ENCODE measurements at places on chromosomes 13 and 19.

DNA sequence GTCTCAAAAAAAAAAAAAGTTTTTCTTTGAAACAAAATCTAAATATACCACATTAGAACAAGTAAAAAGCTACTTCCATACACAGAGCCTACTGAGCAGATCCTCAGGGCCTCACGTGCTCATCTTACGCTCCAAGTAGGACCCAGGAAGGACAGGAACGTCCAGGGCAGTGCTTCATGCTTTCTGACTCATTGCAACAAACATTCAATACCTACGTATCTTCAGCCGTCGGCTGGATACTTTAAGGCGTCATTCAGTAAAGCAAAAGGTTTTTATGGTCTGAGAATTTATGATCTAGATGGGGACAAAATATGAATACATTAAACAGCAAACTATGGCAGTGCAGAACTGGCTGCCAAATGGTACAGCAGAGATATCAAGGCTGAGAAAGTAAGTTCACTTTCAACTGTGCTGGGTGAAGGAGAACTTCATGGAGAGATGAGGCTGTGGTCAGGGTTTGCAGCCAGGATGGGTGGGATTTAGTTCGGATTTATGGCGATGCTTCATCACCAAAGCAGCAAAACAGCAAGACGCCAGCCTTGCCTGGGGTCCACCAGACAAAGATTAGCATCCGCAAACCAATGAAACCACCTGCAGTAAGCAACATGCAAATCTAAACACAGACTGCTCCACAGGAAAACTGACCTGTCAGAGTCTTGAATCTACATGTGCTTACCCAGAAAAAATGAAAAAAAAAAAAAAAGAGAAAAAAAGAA lies 20.5 kb downstream of the CARS2 start:
- no peak for DNase-seq

GRCh38 chr13:95485045-95485517 lies 67.4 kb upstream of the CLDN10 start:
- peak; percentile 16 for DNase-seq

DNA sequence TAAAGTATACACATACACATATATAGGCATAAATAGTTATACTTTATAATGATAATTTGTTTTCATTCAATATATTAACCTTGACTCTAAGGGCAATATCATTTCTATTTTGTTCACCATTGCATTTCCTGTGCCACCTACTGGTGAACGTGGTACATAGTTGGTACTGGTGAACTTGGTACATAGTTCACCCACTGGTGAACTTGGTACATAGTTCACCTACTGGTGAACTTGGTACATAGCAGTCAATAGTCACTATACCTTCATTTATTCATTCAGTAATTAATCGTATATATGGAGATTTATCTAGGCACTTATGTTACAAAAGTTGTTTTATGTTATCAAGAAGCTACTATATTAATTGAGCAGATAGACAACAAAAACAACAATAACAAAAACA lies 172.6 kb upstream of the ATXN8OS start:
- DNase-seq: peak; percentile 0

DNA sequence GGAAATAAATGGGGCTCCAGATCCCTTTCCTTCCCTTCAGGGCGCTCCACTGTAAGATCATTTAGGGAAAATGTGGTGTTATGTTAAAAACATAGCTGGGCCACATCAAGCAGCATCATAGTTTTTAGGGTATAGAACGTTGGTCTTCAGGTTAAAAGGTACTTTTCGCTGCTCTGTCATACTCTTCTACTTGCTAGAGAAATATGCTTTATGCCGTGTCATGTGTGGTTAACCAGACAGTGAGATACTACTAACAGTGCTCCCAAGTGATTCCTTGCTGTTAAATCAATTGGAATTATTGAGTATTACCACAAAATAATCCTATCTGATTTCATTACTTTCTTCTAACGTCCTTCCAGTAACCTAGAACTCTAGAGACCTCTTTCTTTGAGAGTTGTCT lies 1.1 kb upstream of the NDFIP2 start:
- DNase-seq: no peak

DNA sequence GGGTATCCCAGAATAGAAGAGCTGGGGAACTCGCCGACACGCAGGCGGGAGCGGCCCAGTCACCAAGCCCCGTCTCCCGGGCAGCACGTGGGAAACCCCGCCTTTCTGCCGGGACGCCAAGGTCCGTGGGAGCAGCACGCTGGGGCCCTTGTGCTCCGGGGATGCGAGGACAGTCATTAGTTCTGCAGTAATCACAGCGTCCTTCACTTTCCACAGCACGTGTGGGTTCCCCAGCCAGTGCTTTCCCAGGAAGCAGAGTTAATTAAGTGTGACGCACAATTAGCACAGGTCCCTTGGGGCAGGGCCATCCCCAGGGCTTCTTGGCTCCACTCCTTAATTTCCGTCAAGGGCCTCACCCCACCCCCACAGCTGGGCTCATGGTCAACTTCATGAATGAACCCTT lies 64.3 kb upstream of the C13orf46 start:
- DNase-seq: no peak

DNA sequence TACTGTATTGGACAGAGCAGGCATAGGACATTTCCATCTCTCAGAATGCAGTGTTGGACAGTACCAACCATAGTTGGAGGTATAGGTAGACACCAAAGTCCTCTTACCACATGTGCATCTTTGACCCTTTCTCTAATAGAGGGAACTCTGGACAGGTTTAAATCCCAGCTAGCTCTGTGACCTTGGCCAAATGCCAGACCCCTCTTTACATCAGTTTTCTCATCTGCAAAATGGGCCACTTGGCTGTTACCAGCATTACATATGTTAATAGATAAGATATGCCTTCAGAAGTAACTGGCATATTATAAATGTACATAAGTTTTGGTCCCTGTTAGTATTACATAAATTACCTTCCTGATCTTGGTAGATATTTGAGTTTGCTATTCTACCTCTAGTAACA lies 54.3 kb downstream of the CDK8 start:
- no peak for DNase-seq

- DNase-seq: no peak
Measured at GRCh38 chr13:74280795-74281490, 146.7 kb upstream of the KLF12 start.

DNA sequence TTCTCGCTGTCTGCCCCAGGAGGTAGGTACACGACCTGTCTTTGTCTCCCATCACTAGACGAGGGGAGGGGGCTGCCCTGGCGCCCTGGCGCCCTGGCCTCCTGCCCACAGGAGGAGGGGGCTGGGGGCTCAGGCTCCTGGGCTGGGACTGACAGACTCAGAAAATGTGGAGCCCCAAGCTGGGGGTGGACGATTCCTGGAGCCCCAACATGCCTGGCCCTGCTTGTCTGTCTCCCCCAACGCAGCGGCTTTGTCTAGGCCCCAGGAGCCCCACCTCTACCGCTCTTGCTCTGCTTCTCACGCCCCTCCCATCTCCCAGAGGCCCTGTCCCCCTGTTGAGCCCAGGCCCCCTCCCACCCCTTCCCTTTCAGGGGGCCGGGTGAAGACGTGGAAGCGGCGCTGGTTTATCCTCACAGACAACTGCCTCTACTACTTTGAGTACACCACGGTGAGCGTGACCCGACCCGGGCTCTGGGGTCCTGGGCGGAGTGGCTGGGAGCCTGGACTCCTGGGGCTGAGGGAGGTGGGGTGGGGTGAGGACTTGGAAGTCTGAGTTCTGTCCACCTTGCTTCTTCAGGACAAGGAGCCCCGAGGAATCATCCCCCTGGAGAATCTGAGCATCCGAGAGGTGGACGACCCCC lies 8.6 kb downstream of the CYTH2 start:
- DNase-seq: no peak

GRCh38 chr13:36921631-36922301 lies 1.7 kb upstream of the SMAD9 start:
- DNase-seq: no peak

DNA sequence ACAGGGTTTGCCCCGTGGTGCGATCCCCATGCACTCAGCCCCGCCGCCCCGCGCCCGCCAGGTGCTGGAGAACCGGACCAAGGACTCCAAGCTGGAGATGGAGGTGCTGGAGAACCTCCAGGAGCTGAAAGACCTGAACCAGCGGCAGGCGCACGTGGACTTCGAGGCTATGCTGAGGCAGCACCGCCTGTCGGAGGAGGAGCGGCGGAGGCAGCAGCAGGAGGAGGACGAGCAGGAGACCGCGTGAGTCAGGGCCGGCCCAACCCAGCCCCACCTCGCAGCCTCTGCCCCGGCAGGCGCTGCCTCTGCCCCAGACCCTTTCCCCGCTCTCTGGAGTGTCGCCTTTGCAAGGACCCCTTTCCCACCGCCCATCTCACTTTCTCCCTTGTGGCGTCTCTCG lies 11.3 kb downstream of the YJU2 start:
- no peak for DNase-seq

DNA sequence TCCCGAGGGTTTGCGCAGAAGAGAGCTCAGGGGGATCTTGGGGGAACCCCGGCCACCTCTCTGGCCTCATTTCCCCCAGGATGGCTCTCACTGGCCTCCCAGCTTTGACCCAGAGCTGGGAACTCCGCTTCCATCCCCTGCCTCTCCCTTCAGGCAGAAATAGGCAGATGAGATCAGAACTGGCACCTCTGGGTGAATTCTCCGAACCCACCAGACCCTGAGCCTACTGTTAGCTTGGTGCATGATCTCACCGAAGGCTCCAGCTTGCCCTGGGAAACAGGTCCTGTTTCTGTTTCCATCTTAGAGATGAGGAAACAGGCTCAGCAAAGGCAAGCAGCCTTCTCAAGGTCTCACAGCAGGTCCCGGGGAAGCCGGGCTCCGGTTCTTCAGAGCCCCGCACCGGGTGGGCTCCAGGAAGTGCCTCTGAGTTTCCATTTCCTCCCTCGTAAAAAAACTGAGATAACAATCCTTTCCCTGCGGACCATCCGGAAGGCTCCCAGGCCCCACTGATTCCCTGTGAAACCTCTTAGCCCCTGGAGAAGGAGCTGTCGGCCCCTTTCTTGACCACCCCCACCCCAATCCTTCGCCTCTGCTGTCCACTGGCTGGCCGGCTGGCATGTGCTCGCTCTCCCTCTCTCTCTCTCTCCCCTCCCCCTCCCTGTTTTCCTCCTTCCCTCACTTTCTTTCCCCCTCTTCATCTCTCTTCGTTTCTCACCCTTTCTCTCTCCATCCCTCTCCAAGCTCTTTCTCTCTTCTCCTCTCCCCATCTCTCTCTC lies 2.1 kb downstream of the NECTIN2 start:
- peak; percentile 45 for DNase-seq

DNA sequence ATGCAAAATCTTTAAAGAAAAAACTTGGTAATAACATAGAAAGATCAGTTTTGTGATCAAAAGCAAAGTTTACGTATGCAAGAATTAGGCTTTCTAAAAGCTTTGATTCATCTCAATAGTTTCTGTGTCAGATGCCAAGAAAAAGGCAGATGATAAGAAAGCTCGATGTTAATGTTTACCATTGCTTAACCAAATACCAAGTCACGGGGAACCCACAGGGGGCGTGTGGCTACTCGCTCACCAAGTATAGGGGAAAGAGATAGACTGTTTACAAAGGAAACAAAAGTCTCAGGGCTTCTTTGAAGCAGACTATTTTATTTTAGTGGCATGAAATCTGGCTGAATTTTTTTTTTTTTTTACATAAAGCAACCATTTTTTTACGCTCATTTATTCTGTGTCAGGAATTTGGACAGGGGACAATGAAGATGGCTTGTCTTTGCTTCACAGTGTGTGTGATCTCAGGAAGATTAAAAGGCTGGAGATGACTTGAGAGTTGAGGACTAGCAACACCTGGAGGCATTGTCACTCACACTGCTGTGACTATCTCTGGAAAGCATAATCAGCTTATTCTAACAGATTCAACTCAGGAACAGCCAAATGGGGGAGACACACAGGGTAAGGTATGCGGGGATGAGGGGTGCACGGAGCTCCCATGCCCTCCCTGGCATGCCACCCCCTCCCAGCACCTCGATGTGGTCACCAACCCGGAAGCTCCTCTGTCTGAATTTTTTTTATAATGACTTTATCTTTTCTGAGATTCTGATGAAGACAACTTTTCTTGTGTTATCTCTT lies 24.9 kb downstream of the RCBTB1 start:
- peak; percentile 46 for DNase-seq

- DNase-seq: no peak
Measured at GRCh38 chr13:26030331-26030730, 21.5 kb downstream of the SHISA2 start.

GRCh38 chr19:11046605-11047354 lies 42.5 kb upstream of the LDLR start:
- DNase-seq: no peak

DNA sequence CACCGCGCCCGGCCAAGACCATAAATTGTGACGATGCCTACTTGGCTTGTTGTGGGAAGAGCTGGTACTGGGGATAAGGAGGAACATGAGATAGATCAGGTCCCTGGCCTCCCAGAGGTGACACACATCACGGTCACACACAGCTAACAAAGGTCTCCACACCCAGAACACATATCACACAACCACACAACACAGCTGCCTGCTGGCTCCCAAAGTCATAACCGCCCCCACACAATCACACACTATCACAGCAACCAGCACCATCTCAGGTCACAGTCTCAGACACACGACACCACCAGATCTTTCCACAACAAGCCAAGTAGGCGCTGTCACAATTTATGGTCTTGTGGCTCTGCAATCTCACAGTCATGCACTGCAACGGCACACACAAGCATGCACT lies 5.7 kb downstream of the COL5A3 start:
- DNase-seq: no peak

DNA sequence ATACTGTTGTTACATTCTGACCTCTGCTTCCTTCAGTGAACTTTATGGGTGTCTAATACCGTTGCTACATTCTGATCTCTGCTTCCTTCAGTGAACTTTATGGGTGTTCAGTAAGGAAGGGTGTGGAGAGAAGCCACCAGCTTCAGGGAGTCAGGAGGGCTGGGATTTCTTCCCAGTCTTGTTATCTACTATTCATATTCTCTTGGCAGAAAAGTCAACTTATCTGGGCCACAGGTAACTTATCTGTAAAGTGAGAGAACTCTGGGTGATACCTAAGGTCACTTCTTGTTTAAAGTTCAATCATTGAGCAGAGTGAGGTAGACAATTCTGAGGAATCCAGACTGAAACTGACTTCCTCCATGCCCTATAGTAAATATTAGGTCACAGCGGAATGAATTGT lies 71.2 kb upstream of the STK24 start:
- no peak for DNase-seq

DNA sequence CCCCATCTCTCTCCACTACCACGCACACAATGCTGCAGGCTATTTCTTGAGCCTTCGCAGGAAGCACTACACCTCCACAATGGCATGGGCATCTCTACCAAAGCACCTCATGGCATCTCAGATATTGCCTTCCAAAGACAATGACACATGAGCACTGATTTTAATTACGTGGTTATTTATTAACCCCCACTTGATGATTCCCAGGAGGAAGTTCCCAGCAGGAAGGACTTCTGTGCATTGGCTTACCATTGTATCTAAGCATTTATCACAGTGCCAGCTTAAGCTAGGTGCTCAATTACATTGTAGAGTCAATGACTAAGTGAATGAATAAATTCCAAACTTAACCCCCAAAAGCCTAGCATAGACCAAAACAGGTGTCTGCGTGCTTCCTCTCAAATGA lies 101.4 kb downstream of the ABCC4 start:
- no peak for DNase-seq

- DNase-seq: no peak
Measured at GRCh38 chr13:113736258-113736731, 22.7 kb upstream of the TMEM255B start.

All from fibroblast of skin of back (primary cell).